ENCODE measurements at places on chromosomes 2 and 18.

- no peak for DNase-seq
Measured at GRCh38 chr18:985212-985661, 80.6 kb downstream of the ADCYAP1 start.

- DNase-seq, result no peak
Measured at GRCh38 chr18:23422751-23423418, 30.2 kb upstream of the RIOK3 start.

DNA sequence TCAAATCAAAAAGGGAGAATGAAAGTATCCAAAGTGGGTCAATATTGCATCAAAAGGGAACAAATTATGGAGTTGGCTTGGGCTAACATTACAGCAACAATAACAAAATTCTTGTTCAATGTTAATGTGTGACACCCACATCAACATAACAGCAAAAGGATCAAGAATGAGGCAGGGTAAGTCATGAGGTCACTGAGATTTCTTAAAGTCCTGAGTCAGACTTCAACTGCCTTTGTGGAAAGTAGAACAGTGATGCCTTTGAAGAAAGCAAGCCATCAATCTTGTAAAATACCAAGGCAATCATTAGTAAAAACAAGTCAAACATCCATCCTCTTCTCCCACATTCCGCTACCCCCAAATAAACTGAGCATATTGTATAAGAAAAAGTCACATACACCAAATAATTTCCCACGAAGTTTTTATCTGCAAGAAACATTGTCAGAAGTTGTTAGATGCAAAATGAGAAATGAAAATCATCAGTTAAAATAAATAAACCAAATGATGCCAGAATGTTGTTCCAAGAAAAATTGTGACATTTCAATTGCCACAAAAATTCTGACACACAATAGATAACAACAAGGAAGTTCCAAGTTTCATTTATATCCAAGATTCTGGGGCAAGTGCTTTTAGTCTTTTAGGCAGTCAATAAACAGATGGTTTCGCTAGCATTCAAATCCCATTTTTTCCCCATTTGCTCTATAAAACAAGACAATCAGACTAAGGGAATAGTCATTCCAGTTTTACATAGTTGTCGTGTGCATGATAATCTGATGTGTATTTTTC is 216.1 kb upstream of the SETBP1 start:
- no peak for DNase-seq

DNA sequence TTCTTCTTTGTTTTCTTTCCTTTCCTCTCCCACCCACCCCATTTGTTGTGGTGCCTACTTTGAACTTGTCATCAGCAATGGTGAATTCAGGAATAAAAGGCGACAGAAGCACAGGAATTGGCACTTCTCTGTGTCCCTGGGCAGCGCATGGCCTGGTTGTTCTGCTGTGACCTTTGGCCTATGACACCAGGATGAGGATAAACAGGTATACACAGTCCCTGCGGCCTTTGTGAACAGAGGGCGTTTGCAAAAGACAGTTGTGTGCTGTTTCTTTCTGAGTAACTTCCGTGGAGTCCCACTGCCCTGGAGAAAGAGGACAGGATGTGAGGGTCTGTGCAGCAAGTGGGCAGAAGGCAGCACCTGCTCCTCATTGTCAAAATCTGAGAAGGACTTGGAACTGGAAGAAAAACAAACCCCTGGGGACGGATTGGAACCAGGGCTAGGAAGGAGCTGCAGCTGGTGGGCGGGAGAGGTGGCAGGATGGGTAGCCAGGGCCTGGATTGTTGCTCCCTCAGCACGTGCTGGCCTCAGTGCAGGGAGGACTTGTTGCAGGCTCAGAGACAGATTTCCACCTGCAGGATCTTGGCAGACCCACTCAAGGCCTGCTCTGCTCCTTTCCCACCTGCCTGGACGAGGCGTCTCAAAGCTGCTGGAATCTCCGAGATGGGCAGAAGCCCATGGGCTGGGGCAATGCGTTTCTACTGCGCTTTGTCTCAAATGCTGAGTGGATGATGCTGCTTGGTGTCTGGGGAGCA is 159.5 kb downstream of the ACKR3 start:
- no peak for DNase-seq

GRCh38 chr2:230685178-230685577 is 27.5 kb upstream of the CAB39 start:
- DNase-seq, result no peak

GRCh38 chr2:29114586-29114945 is 649 bp upstream of the CLIP4 start:
- peak; percentile 68 for DNase-seq

DNA sequence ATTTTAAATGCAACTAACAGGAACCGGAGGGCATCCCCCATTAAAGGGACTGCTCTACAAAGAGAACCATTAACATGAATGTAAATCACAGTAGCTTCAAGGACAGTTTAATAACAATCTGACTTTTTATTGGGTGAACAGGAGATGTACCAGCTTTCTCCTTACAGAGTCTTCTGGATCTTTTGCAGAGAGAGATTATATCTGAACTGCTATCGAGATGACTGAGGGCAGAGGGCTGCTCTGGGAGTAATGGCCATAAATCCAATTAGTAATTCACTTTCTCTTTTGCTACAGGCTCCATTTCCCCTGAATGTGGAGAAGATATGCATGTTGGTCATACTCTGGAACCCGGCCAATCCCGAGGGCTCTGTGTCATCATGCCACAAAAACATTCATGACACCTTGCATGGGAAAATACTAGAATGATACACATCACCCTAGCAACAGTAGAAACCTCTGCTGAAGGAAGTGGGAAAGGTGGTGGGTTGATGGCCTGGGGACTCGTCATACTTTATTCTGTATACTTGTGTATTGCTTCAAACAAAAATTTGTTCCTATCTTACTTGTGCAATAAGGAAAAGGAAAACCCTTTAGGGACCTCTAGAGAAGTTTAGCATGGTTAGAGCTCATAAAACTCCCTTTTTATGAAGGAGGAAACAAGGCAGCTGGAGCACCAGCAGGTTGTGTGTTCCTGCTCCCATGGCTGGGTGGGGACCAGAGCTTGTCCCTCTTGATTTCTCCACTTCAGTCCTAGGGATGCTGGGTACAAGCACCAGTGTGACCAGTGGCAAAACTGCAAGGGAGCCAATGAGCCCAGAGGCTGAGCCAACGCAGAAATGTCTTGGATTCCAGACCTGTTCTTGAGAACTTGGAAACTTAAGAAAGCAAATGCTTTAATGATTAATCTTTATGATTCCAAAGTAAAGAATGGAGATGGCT is 26.0 kb downstream of the CTAGE1 start:
- no peak for DNase-seq
